Activated naive CD8-positive, alpha-beta T cell treated with anti-CD3 and anti-CD28 coated beads, Interleukin-2, amount 50 U/mL, for 16 hours (primary cell): ENCODE measurements at places on chromosomes 7 and 10.

- no peak for DNase-seq
These were observed 41.8 kb upstream of the FIGNL1 start for GRCh38 chr7:50491943-50492342.

- no peak for DNase-seq
These were observed 40.0 kb upstream of the INSIG1 start for GRCh38 chr7:155257482-155258225.

GRCh38 chr7:81584667-81585066 is 185.2 kb downstream of the HGF start:
- DNase-seq = no peak

- DNase-seq = no peak
These were observed at the start of gene COL26A1 for GRCh38 chr7:101362334-101363195. Gene COL26A1, plus strand, starts transcription at chr7:101362875. Its CDS starts 158 bp downstream, at chr7:101363033.

DNA sequence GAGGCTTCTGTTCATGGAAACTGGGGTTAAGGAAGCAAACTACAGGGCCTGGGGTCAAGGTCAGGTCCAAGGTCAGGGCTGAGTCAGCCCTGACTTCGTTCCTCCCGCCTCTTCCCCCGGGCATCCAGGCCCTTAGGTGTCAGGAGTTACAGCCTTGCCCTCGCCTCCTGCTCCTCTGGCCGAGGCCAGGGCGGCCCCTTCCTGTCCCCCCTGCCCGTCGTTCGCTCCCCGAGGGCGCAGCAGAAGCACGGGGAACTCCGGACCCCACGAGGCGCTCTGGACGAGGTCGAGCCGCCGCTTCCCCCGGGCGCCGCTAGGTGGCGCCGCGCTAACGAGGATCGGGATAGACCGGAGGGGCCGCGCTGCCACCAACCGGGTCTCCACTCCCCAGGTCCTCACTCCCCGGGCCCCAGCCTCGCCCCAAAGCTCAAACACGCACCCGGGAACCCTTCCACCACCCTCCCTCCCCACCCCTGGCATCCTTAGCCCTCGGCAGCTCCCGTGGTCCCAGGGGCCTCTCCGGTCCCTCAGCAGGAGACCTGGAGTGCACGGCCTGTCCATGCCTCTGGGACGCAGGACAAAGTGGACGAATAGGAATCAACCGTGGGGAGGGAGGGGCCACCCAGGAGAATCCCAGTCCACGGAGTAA is 59.2 kb upstream of the MYL10 start:
- peak; percentile 70 for DNase-seq

GRCh38 chr10:131198401-131198800 is 113.1 kb downstream of the TCERG1L start:
- no peak for DNase-seq

DNA sequence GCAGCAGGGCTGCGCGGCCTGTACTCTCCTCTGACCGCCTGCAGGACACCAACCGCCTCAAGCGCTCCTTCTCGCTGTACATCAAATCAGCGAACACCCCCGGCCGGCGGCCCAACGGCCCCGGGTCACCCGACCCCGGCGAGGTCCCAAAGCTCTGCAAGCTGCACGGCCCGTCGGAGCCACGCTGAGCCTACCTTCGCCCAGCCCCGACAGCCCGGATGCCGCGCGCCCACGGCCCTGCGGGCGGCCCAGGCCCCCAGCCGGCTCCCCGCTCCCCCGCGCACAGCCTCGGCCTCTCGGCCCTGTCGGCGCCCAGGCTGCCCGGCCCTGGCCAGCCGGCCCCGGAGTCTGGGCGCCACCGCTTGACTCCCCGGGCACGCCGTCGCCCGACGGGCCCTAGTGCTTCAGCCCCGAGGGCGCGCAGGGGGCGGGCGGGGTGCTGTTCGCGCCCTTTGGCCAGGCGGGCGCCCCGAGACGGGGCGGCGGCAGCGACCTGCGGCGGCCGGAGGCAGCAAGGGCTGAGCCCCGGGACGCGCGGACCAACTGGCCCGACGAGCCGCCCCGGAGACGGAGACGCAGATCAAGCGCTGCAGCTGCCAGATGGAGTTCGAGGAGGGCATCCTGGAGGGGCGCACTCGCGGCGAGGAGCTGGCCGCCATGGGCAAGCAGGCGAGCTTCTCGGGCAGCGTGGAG is 11.1 kb upstream of the SEC24C start:
- DNase-seq = no peak

- DNase-seq = no peak
These were observed 32.6 kb downstream of the CHST3 start for GRCh38 chr10:71996592-71997371.

DNA sequence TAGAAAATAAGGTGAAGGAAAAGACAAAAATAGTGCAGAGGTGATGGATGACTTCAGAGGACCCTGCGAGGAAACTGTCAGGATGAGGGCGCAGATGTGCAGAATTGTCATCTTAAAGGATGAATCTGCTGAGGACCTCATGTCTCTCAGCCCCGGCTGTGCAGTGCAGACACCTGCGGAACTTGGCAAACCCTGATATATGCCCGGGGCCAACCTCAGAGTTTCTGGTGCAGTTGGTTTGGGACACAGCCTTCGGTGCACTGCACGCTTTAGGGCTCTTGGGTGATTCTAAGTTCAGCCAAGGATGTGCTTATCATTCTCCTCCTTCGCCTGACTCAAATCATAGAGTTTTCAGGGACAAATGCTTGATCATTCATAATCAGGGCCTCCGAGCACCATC is 310.1 kb downstream of the TCERG1L start:
- no peak for DNase-seq

GRCh38 chr7:142870147-142870559 is 15.3 kb downstream of the EPHB6 start:
- no peak for DNase-seq

- no peak for DNase-seq
These were observed 851.5 kb upstream of the COBL start for GRCh38 chr7:52168085-52168484.

DNA sequence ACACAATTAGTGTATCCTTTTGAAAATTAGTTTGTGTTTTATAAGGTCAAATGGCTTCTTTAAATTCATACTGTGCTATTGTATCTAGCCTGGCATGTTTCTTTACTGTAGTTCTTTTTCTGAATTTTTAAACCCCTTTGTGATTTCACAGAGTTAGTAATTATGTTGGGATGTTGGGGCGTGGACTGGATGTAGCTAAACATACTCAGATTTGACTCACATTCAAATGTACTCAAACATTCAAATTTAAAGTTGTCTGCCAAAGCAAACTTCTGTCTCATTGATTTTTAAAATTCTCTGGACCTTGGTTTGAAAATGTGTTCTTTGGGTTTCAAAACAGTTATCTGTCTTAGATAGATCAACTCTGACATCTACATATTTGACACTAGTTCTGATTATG is 7.2 kb upstream of the NRP1 start:
- DNase-seq = no peak

GRCh38 chr10:126732868-126733267 is 62.4 kb upstream of the C10orf90 start:
- no peak for DNase-seq

DNA sequence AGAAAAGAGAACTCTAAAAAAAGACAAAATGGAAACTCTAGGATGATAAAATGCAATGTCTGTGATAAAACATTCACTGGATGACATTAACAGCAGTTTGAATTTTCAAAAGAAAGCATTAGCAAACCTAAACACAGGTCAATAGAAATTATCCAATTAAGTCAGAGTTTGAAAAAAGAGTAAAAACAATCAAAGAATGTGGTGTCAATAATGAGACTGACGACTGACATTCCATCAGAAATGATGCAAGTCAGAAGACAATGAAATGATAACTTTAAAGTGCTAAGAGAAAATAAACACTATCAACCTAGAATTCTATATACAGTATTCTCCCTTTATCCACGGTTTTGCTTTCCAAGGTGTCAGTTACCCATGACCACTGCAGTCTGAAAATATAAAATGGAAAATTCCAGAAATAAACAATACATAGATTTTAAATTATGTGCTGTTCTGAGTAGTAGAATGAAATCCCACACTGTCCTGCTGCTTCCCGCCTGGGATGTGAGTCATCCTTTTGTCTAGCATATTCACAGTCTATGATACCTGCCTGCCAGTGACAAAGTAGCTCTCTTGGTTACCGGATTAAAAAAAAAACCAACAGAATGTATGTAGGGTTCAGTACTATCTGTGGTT is 38.3 kb upstream of the SFMBT2 start:
- no peak for DNase-seq

- DNase-seq = no peak
These were observed 79.0 kb upstream of the CHST15 start for GRCh38 chr10:124172181-124172916.

- no peak for DNase-seq
These were observed 43.2 kb upstream of the PRLHR start for GRCh38 chr10:118638680-118639079.

DNA sequence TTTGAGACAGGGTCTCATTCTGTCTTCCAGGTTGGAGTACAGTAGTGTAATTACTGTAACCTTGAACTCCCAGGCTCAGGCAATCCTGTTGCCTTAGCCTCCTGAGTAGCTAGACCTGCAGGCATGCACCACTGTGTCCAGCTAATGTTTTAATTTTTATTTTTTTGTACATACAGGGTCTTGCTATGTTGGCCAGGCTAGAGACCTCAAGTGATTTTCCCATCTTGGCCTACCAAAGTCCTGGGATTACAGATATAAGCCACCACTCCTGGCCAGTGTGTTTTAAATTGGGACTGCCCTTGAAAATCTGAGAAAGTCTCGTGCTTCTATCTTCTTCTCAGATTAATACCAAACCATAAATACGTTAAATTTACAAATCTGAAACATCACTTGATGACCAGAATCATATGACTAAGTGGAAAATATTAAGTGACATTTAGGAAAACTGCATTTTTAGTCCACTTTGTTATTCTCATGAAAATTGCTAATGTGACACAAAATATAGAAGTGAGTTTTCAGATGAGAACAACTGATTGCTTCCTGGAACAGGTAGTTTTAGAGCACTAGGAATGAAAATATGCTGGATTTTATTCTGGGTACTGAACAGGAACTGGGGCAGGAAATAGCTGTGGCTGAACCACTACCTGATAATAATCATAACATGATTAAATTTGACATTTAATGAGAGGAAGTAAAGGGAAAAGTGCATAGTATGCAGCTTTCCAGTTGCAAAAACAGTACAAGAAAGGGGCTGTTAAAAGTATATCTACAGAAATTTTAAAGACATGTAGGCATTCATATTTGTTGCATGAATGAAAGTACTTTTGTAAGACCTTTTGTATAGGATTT is 4.2 kb downstream of the PHTF2 start:
- no peak for DNase-seq

- no peak for DNase-seq
These were observed 658.3 kb downstream of the SUGCT start for GRCh38 chr7:40793132-40793531.

GRCh38 chr7:82539969-82540368 is 96.4 kb upstream of the CACNA2D1 start:
- DNase-seq = no peak

DNA sequence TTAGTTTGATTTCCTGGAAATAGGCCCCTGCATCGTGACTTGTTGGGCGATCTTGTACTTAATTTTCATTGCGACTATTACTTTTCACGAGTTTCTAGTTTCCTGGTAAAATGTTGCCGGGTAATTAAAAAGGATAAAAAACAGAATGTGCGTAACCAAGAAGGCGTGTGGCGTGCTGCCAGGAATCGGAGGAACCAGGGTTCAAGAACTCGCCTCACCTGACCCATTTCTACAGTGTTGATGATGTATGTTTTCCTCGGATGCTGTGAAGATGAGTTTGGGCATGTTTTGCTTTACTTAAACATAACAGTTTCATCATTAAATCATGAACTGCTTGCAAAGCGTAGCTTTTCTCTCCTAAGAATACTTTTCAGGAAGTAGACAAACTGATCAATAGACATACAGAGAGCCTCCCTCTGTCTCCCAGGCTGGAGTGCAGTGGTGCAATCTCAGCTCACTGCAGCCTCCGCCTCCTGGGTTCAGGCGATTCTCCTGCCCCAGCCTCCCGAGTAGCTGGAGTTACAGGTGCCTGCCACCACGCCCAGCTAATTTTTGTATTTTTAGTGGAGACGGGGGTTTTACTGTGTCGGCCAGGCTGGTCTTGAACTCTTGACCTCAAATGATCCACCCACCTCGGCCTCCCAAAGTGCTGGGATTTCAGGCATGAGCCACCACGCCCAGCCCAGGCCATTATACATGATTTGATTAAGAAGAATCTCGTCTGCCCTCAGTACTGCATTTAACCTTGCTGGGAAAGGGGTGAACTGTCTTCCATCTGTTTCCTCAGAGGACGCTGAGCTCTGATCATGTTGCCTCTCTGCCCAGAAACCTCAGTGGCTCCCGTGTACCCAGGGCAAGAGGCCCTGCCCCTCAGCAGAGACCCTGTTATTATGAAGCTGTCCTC is 9.1 kb downstream of the FOXK1 start:
- no peak for DNase-seq

DNA sequence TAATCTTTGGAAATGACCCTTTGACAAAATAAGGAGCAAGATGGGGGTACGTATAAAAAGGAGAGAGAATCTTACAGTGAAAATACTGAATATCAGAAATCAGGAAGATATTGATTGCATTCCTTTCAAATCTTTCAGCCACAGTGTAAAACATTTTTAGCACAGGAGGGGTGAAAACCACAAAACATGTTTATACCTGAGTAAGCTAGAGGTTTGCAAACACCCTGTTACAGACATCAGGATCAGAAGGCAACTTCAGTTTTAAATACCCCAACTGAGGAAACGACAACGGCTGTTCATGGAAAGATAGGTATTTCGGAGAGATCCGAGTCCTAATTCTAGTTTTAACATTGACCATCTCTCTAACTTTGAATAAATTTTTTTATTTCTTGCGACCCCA is 69.1 kb upstream of the ITGB1 start:
- DNase-seq = no peak

GRCh38 chr10:4512671-4513240 is 313.3 kb upstream of the AKR1E2 start:
- DNase-seq = no peak

GRCh38 chr10:100468322-100468721 is 5.5 kb downstream of the WNT8B start:
- no peak for DNase-seq

DNA sequence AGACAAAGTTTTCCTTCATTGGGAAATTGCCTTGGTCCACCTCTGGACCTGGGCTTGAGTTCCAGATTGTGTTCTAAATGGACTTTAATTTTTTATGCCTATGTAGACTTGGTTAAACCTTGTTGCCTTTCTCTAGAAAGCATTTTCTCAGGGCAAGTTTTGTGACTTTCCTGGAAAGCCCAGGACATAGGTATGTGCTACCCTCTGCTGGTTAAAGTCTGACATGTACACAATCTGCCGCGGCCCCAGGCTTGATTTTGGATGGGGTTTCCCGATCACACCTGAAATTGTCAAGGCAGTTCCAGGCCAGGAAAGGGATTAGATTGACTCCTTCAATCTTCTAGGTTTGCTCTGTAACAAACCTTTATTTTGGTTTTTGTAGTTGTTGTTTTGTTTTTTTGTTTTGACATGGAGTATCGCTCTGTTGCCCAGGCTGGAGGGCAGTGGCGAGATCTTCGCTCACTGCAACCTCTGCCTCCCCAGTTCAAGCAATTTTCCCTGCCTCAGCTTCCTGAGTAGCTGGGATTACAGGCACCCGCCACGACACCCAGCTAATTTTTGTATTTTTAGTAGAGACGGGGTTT is 14.1 kb upstream of the AKR1B10 start:
- DNase-seq = no peak

GRCh38 chr10:58335306-58336005 is 650 bp downstream of the UBE2D1 start:
- no peak for DNase-seq
